Prostate gland (tissue), 2 donors: ENCODE measurements at places on chromosomes 13 and 19.

- peak; percentile 10 for DNase-seq
Observed at GRCh38 chr13:23289917-23290357, 109.2 kb downstream of the SGCG start.

DNA sequence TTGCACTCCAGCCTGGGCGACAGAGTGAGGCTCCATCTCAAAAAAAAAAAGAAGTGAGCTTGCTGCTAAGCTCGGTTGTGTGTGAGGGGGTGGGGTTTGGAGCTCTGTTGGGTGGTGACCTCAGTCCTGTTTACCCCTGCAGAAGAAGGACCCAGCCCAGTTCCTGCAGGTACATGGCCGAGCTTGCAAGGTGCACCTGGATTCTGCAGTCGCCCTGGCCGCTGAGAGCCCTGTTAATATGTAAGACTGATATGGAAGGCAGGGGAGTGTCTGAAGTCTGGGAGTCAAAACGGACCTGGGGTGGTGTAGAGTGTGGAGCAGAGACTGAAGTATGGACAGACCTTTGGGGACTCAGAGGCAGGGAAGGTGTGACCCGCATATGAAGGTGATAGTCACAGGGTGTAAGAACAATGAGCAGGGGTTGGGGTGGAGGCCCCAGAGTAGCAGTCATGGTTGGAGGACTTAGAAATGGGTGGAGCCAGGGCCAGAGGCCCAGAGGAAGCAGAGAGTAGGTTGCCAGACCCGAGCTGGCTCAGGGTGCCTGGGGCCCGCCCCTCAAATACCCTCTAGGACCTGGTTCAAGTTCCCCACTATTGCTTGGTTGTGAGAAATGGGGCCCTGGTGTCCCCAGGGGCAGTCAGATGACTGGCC, 13.2 kb downstream of the CLASRP start:
- no peak for DNase-seq

DNA sequence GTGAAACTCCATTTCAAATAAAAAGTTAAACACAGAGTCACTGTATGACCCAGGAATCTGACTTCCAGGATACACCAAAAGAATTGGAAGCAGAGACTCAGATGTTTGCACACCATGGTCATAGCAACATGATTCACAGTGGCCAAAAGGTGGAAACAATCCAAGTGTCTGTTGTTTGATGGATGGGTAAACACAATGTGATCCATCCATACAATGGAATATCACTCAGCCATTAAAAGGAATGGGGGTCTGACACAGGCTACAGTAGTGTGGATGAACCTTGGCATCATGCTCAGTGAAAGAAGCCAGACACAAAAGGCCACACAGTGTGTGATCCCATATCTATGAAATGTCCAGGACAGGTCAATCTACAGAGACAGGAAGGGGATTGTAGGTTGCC, 174.3 kb downstream of the PTPRS start:
- no peak for DNase-seq

- no peak for DNase-seq
Observed at GRCh38 chr13:84430446-84430845, 548.2 kb upstream of the SLITRK1 start.

DNA sequence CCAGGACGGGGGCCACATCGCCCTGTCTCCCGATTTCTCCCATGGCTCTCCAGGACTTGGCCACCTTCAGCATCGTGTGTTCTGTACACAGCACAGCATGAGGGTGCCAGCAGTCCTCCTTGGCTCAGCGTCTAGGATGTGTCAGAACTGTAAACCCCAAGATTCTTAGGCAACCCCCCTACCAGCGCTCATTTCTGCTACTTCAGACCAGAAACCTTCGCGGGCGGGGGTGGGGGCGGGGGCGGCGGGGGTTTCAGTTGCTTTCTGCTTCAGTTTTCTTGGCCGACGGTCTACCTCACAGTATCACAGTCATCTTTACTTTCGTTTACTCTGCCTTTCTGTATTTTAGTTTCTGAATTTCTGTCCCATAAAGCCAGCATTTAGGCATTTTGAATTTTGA, 82.4 kb downstream of the GGACT start:
- no peak for DNase-seq

DNA sequence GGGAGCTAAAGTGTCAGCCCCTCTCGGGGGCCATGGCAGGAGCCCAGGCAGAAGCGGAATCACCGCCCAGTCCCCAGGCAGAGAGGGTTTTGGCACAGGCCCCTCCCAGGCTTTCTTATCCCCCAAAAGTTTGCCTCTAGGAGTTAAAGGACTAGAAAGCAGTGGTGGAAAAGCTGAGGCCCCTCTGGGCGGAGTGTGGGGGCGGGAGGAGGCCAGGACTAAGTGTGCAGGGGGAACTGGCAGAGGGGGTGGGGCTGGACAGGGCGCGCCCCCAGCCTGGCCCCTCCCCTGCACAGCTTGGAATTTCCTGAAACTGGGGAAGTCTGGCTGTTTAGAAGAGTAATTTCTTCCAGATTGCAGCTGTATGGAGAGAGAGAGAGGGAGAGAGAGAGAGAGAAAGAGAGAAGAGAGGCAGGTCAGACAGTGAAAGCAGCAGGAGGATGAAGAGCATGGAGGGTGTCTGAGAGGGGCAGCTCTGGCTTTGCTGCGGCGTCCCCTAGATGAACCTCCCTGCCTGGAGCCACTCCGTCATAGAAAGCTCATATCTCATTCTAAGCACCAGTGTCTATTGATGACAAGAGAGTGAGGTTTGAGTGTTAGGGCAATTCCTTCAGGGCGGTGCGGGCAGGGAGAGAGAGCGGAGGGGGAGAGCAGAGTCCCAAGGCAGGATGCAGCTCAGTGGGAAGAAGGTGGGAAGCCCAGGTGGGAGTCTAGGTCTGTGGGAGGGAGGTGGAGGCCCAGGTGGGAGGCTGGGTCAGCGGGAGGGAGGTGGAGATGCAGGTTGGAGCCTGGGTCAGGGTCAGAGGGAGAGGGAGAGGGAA, at the start of gene CDC42EP5:
Gene CDC42EP5 (minus strand): TSS at position 226 of the 821 bp plus-strand sequence. CDS start 7,749 bp downstream, outside the sequence.
- peak; percentile 55 for DNase-seq

GRCh38 chr13:92649140-92649813, 577.3 kb upstream of the GPC6 start:
- DNase-seq: no peak

- peak; percentile 17 for DNase-seq
Observed at GRCh38 chr13:24680258-24680920, at the start of gene ATP12A. Gene ATP12A (plus strand): TSS chr13:24680408. CDS start chr13:24680744, 336 bp downstream.

- DNase-seq: no peak
Observed at GRCh38 chr19:49231389-49231788, 73.8 kb downstream of the TRPM4 start.

GRCh38 chr13:72689181-72689696, 38.2 kb downstream of the MZT1 start:
- no peak for DNase-seq

- DNase-seq: no peak
Observed at GRCh38 chr13:33312861-33313212, 27.3 kb upstream of the STARD13 start.

DNA sequence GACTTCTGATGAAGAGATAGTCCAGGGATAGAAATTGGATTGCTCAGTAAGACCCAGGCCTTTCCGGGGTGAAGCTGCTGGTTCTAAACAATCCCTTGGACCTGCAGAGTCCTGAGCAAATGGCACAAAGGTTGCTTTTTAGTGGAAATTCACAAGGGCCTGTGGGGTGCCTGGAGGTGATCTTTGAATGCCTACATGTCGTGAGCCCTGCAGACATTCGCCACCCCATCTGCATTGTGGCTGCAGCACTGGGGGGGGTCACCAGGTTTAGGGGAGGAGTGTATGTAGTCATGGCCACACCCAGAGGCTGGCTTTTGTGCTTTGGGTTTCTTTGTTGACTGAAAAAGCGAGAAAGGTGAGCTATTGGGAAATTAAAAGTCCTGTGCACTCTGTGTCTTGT, 41.4 kb downstream of the SLC7A9 start:
- DNase-seq: no peak

DNA sequence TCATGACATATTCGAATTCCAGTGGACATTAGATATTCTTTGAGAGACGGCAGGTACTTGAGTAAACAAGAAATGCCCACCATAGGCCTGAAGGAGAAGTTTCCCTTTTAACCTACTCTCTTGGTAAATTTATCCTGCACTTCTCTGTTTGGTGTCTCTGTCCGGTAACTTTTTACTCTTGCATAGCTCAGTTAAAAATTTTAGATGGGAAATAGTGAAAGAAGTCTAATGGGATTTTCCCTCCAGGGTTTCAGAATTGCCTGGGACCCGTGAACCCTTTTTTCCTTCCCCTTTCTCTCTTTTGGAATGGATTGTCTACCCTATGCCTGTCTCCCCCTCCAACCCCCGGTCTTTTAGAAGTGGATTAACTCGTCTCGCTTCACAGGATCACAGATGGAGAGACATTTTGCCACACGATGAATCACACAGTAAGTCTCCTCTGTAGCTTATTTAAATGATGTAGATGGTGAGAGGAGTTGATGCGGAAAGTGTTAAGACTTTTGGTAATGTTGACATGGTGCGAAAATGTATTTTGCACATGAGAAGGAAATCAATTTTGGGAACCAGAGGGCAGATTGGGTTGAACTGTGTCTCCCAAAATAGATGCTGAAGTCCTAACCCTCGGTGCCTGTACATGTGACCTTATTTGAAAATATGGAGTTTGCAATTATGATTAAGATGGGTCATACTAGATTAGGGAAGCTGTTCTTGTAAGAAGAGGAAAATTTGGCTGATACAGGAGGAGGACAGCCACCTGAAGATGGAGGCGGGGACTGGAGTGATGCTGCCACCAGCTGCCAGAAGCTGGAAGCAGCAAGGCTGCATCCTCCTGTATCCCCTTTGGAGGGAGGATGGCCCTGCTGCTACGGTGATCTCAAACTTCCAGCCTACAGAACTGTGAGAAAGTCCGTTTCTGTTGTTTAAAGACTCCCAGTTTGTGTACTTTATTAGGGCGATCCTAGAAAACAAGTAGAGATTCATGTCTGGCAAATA, 711 bp upstream of the MIPEP start:
- no peak for DNase-seq

GRCh38 chr19:9498183-9498902, at the start of gene ZNF560:
Gene ZNF560 (minus strand): TSS chr19:9498616. CDS start chr19:9475313, 23,303 bp downstream.
- no peak for DNase-seq

GRCh38 chr13:24068472-24068871, 92.0 kb upstream of the SPATA13 start:
- DNase-seq: no peak

DNA sequence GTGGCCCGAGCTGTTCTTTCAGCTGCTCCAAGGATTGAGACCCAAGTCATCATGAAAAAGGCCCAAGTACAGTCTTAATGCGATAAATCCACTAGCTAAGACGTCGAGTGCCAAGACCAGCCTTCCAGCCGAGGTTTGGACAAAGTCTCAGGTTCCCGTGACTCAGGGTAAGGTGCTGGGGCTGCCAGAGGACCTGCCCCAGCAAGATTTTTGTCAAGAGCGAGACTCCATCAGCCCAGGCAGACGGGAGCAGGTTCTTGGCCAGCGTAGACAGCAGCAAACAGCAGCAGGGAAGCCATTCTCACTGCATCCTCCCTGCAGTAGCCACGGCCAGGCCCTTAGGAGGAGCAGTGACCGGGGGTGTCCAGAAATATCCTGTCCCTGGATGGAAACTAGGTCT, 3.4 kb downstream of the FEM1A start:
- peak; percentile 78 for DNase-seq

- DNase-seq: no peak
Observed at GRCh38 chr13:66926200-66926850, 303.8 kb downstream of the PCDH9 start.
